ENCODE measurements at places on chromosomes 3 and 15. TPM values are rescaled to one million over a fixed set of nuclear protein-coding genes. Genes with fewer than 3 reads are reported as not detected.

Gene MCTP2
- 3.9 TPM for total RNA-seq

Gene MINAR1
- total RNA-seq, result 0.98 TPM

Gene DCBLD2
- total RNA-seq, result 370 TPM

Gene FSTL1
- 765 TPM for total RNA-seq

Gene XRN1
- total RNA-seq, result 46.9 TPM

Gene POPDC2
- total RNA-seq, result 1.6 TPM

Gene LARP6
- 68.1 TPM for total RNA-seq

Gene OIP5
- 0.25 TPM for total RNA-seq

Gene OCA2
- not detected for total RNA-seq

Gene RPL14
- 102 TPM for total RNA-seq

Gene FOXB1
- total RNA-seq, result not detected

Gene CHD2
- 253 TPM for total RNA-seq

Gene FSIP1
- total RNA-seq, result 4.2 TPM

Gene GPR27
- total RNA-seq, result 0.25 TPM

Gene MIX23
- total RNA-seq, result 8.2 TPM

Gene CADM2
- not detected for total RNA-seq

Gene RARB
- 3.1 TPM for total RNA-seq

Gene GOLGA8G
- not detected for total RNA-seq

Gene LYZL4
- not detected for total RNA-seq

Gene KCNAB1
- total RNA-seq, result 9.2 TPM

Gene MOBP
- not detected for total RNA-seq

Gene SLC12A8
- 15.5 TPM for total RNA-seq

Gene CRYGS
- 1.3 TPM for total RNA-seq

Gene ALCAM
- total RNA-seq, result 91.2 TPM

Gene LRRC15
- total RNA-seq, result 10.0 TPM

Gene PLA2G4F
- not detected for total RNA-seq

Gene CLEC3B
- 10.5 TPM for total RNA-seq

Gene MESP2
- 2.9 TPM for total RNA-seq

Gene PLA2G4D
- not detected for total RNA-seq

Gene SLC28A1
- total RNA-seq, result not detected

Gene TGM5
- not detected for total RNA-seq

Gene ACKR2
- total RNA-seq, result 0.41 TPM

Gene PLCH1
- total RNA-seq, result 0.09 TPM

Measured in fibroblast of the aortic adventitia (primary cell).